ENCODE measurements at places on chromosomes 1 and 21. TPM values are rescaled to one million over a fixed set of nuclear protein-coding genes. Genes with fewer than 3 reads are reported as not detected.

Gene PODN
- total RNA-seq: not detected

- no peaks in the 10 kb centered on the region for H3K36me3 ChIP-seq
- H3K27ac ChIP-seq: no peak overlapping the region
- no peaks in the 10 kb centered on the region for H3K4me1 ChIP-seq
- DNase-seq: no peak
Observed at GRCh38 chr1:227411066-227411465, 92.8 kb upstream of the CDC42BPA start.

Gene TMEM82
- not detected for total RNA-seq

Gene CLDN17
- not detected for total RNA-seq

- H3K36me3 ChIP-seq: no peaks in the 10 kb centered on the region
- H3K4me3 ChIP-seq: no peak overlapping the region
- peaks cover 8% of the 10 kb centered on the region for H3K4me1 ChIP-seq
- no peak overlapping the region for H3K27ac ChIP-seq
- no peak for DNase-seq
Observed at GRCh38 chr1:109893532-109894171, 17.0 kb upstream of the CSF1 start.

DNA sequence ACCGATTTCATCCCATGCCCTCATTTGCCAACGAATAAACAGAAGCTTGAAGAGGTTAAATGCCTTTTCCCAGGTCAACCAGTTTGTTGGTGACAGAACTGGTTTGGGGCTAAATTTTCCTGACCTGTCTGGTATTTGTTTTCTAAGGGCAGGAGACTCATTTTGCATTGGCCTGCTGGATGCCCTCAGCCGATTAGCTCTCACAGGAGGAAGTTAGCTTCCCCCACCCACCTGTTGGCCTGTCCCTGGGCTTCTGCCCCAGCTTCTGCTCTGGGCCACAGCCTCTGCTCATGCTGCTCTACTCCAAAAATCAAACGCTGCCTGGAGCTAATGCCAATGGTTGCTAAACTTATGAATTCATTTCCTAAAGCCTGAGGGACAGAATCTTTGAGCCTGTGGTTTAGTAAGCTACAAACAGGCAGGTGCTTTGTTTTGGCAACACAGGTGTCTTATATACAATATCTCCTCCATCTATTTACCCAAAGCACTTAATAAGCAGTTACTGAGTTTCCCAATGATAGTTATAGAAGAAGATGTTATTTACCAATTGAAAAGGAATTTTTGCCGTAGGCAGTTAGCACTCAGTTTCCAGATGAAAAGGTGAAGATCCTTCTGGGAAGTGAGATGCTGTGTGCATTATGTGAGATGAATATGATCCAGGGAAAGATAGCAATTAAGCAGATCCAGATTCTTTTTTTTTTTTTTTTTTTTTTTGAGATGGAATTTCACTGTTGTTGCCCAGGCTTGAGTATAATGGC lies 82.3 kb downstream of the TM2D1 start:
- H3K27me3 ChIP-seq: no peaks in the 10 kb centered on the region
- H3K27ac ChIP-seq: no peak overlapping the region
- H3K4me3 ChIP-seq: no peak overlapping the region
- H3K4me1 ChIP-seq: no peaks in the 10 kb centered on the region

GRCh38 chr1:184197831-184198230 lies 146.3 kb downstream of the TSEN15 start:
- no peaks in the 10 kb centered on the region for H3K36me3 ChIP-seq
- no peak overlapping the region for H3K27ac ChIP-seq
- no peaks in the 10 kb centered on the region for H3K4me1 ChIP-seq
- peaks cover 19% of the 10 kb centered on the region for H3K27me3 ChIP-seq

Gene KLHDC7A
- not detected for total RNA-seq

DNA sequence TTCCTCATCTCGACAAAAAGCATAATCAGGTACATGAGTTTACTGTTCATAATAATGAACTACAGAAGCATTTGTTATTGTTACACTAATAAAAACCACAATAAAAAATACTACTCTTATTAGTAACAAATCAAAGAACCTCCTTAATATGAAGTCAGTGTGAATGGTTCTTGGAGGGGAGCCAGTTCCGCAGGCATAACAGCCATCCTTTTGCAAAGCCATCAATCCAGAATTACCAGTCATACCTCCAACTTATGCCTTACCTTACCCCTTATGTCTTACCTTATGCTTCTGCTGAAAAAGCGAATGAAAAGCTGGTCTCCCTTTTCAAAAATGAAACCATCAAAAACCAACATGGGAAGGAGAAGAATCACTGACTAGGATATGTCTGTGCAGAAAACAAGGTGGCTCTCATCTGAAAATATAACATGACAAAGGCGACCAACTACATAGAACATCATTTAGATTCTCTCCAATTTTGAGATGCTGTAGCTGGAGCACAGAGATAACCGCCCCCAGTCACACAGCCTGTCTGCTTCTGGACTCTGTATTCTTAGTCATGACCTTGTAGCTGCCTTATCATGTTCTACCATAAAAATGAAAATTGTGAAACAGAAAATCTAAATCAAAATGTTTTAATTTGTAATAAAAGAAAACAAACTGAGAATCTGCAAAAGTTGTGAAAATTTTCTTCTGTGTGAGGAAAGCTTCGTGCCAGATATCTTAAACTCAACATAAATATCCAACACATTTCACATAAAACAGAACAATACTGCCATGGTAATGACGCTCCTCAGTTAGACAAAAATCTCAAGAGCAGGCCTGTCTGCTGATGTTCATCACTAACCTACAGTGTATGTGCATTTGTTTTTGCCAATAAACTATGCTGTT lies 438.2 kb downstream of the SMYD3 start:
- H3K4me1 ChIP-seq: peaks cover 7% of the 10 kb centered on the region
- no peak overlapping the region for H3K27ac ChIP-seq
- H3K27me3 ChIP-seq: no peaks in the 10 kb centered on the region
- H3K36me3 ChIP-seq: no peaks in the 10 kb centered on the region
- no peak overlapping the region for H3K4me3 ChIP-seq

Gene EDEM3
- 12.8 TPM for total RNA-seq

GRCh38 chr1:235533476-235534168 lies 29.4 kb upstream of the B3GALNT2 start:
- H3K36me3 ChIP-seq: no peaks in the 10 kb centered on the region
- DNase-seq: peak; percentile 7
- H3K4me1 ChIP-seq: peaks cover 13% of the 10 kb centered on the region
- no peaks in the 10 kb centered on the region for H3K27me3 ChIP-seq
- H3K27ac ChIP-seq: no peak overlapping the region
- H3K4me3 ChIP-seq: no peak overlapping the region

Gene PTPRF
- total RNA-seq: 100 TPM

- H3K27ac ChIP-seq: no peak overlapping the region
- H3K27me3 ChIP-seq: no peaks in the 10 kb centered on the region
- peaks cover 8% of the 10 kb centered on the region for H3K4me1 ChIP-seq
- no peak overlapping the region for H3K4me3 ChIP-seq
Observed at GRCh38 chr1:108645564-108646184, 15.2 kb downstream of the HENMT1 start.

Gene KRTAP11-1
- not detected for total RNA-seq

GRCh38 chr1:18373882-18374493 lies 106.7 kb upstream of the KLHDC7A start:
- no peaks in the 10 kb centered on the region for H3K4me1 ChIP-seq
- no peaks in the 10 kb centered on the region for H3K36me3 ChIP-seq
- H3K27me3 ChIP-seq: no peaks in the 10 kb centered on the region
- no peak overlapping the region for H3K27ac ChIP-seq

DNA sequence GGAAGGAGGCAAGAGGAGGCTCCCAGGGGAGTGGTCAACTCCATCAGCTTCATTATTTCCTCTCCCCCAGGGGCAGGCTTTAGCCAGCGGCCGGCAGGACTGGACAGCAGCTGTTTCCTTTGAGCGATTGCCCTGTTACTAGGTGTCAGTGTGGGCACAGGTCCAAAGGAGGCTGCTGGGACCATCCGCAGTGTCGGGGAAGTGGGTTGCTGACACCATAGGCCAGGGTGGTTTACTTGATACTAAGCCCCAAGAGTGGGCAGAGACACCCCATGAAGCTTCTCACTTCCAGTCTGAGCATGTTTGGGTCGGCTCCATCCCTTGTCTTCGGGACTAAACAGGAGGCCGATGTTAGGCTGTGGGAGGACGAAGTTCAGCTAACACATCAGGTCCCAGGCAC lies 63.6 kb downstream of the KAZN start:
- H3K27ac ChIP-seq: no peak overlapping the region
- no peaks in the 10 kb centered on the region for H3K27me3 ChIP-seq
- no peaks in the 10 kb centered on the region for H3K36me3 ChIP-seq
- H3K4me3 ChIP-seq: no peak overlapping the region

DNA sequence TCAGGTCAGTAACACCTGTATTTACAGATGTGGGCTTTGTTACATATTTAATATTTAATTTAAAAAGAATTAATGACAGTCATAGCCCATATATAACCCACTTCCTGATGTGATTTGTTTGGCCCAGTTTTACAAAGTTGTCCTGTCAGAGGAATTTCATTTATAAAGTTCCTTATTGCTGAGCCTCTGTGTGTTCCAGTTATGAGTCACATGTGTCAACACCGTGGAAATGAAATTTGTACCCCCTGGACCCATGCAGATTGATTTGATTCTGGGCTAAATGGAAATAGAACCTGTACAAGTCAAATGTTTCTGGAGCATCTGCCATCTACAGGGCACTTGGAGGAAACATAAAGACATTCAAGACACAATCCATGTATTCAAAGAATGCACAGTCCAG lies 149.2 kb downstream of the CACNA1E start:
- DNase-seq: no peak
- H3K27me3 ChIP-seq: no peaks in the 10 kb centered on the region
- no peak overlapping the region for H3K4me3 ChIP-seq

DNA sequence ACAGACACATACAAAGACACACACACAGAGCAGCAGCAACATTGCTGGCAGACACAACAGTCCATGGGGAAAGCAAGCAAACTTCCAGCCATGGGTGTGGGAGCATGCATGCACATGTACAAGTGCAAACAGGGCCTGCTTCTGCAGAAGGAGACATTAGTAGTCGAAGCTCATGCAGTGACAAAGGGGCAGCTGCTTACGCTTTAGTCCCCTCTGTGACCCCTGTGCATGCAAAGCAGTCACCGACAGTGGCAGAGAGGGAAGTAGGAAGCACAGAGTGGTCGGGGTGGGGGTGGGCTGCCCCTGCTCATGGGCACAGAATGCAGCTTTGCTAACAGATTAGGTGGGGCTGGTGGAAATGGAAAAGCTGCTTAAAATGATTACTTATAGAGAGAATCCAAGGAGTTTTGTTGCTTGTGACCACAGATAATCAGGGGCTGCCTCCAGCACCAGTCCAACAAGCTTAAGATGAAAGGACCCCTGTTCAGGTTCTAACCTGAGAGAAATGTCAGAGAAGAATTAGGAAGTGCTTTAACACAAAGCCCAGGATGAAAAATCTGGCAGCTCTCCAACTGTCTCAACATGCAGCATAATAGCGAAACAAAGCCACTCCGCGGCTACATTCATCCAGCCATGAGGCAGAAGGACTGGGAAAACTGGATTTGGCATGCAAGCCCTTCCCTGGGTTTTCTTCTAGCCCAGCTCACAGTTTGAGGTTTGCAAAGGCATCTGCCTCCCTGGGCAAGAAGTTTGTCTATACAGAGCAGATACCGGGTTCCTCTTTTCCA lies 378.9 kb downstream of the KCNH1 start:
- no peak overlapping the region for H3K27ac ChIP-seq
- peaks cover 12% of the 10 kb centered on the region for H3K27me3 ChIP-seq
- no peaks in the 10 kb centered on the region for H3K4me1 ChIP-seq
- no peak overlapping the region for H3K4me3 ChIP-seq

Gene CLCNKA
- total RNA-seq: not detected
